Amniotic stem cell (primary cell): ENCODE measurements at places on chromosomes 13 and 19.

DNA sequence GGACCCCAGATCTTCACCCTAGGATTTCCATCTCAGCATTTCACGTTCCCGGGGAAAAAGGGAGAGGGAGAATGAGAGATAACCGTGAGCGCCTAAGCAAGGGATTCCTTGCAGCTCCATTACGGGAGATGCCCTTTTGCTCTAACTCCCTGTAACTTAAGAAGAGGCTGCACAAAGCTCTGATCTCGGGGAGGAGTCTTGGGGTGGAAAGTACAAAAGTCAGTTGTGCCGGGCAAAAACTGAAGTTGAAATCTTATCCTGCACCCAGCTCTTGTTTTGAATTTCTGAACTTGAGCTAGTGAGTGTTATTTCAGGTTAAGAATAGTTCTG, 256.4 kb upstream of the SOX21 start:
- DNase-seq = no peak

DNA sequence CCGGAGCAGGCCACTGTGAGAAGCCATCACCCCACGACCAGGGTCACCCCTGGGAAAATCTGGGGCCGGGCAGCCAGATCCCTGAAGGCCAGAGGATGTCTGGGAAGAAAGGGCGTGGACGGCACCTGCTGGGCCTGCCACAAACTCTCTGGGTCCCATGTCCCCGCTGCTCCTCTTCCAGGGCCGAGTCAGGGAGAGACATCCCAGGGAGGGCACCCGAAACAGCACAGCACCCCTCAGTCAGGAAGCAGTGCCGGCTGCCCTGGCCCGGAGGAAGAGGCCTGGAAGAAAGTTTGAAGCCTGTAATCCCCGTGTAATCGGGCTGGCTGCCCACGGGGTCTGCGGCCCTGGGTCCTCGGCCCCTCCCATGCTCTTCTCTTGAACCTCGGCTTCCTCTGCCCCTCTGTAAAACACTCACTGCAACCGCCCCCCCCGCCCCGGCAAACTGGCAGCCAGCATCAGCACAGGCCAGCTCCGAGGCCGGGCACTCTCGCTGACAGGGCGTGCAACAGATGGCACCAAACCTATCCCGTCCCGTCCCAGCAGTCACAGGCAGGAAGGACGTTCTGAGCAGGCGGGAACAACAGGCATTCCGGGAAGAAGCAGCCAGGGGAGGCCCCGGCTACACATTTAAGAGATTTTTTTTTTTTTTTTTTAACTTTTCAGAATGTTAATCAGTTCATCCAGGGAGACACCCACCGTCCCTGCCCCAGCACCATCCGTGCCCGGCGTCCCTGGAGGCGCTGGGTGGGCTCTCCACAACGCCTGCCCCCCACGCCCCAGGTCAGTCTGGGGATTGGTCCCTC, 1.5 kb downstream of the SBNO2 start:
- peak; percentile 18 for DNase-seq

DNA sequence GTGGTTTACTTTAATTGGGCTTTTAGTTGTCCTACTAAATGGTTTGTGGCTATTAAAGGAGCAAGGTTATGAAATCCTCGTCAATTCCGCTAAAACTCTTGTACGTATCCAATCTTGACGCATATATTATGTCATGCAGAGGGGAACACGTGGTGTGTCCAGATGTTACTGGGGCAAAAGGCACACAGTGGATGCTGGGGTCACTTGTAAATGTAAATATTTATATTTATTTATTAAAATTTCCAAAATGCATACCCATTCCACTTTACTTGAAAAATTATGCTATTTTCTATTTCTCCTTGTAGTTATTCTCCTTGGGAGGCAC, 36.7 kb upstream of the SLC46A3 start:
- no peak for DNase-seq

GRCh38 chr19:31500946-31501345, 151.7 kb upstream of the TSHZ3 start:
- no peak for DNase-seq

- DNase-seq = no peak
These were observed 177.5 kb downstream of the NDFIP2 start for GRCh38 chr13:79658333-79658975.

GRCh38 chr13:99040536-99041131, 62.8 kb upstream of the DOCK9 start:
- DNase-seq = no peak

DNA sequence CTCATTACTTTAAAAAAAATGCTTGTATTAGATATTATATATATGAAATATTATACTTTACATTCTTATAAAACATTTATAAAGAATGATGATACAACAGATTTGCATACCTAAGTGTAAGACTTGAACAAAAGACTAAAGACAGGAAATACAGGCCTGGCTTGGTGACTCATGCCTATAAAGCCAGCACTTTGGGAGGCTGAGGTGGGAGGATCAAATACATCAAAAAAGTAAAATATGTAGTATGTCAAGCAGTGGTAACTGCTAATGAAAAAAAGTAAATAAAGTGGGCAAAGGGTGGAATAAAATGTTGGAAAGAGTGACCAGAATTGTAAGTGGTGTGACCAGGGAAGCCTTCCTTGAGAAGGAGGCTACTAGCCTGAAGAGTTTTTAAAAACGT, 133.7 kb downstream of the GGACT start:
- no peak for DNase-seq

DNA sequence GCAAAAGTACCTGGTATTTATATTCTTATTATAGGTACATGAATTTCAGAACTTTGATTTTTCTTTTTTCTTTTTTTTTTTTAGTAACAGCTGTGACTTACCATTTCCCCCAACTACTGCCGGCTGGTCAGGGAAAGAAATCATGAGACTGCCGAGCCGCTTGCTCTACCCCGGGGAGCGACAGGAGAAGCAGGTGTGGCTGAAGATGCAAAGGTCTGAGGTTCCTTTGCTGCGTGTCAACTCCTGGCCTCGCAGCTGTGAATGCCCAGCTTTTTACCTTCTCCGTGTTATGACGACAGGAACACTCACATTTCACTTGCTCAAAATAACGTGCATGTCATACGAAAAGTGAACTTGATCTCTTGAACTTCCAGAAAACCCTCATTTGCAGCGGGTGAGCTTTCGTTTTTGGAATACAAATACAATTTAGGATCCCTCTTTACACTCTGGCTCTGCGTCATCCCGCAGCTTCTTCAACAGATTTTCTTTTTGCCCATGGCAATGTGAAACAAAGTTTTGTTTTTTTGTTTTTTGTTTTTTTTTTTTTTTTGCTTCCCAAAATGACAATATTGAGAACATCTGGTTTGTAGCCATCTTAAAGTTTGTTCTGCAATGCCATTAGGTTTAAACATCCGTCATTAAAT, 117.9 kb downstream of the EFNB2 start:
- no peak for DNase-seq

DNA sequence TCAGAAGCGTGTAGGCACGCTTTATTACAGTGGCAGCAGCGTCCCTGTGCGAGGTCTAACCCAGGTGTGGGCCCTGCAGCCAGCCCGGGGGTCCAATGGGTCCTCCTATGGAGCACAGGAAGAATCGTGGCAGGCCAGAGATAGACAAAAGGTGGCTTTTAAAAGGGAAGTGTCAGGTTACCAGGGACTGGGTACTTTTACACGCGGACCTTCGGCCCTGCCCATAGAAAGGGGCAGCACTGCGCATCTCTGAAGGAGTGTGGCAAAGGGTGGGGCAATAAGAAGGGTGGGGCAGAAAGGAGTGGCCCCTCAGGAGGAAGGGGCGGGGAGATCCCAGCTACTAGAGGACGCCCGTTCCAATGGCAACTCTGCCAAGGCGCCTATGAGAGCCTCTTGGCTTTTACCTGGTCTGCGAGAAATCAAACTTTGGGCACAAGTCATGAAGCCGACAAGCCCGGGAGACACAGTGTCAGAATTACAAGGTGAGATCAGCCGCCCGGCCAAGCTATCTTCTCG, 1419.8 kb downstream of the UQCRFS1 start:
- DNase-seq = no peak

DNA sequence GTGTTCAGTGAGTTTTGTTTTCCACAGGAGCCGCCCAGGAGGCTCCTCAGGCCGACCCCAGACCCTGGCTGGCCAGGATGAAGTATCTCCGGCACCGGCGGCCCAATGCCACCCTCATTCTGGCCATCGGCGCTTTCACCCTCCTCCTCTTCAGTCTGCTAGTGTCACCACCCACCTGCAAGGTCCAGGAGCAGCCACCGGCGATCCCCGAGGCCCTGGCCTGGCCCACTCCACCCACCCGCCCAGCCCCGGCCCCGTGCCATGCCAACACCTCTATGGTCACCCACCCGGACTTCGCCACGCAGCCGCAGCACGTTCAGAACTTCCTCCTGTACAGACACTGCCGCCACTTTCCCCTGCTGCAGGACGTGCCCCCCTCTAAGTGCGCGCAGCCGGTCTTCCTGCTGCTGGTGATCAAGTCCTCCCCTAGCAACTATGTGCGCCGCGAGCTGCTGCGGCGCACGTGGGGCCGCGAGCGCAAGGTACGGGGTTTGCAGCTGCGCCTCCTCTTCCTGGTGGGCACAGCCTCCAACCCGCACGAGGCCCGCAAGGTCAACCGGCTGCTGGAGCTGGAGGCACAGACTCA, 12.9 kb downstream of the B3GNT3 start:
- no peak for DNase-seq

DNA sequence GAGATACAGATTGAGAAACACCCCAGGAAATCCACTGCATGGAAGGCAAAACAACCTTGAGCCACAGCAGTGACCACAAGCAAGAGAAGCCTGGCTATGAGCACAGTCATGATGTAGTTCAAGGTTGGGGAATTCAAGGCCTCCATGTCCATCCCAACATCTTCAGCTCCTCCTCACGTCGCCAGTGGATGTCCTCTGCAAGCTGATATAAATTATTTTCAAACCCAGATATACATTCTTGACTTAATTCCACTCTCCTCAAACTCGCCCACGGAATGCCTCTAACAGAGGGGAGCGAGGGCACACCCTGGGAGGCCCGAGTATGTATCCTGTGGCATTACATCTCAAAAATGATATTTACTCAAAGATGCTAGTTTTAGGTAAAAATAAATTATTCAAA, 105.5 kb downstream of the SHISA2 start:
- DNase-seq = no peak

DNA sequence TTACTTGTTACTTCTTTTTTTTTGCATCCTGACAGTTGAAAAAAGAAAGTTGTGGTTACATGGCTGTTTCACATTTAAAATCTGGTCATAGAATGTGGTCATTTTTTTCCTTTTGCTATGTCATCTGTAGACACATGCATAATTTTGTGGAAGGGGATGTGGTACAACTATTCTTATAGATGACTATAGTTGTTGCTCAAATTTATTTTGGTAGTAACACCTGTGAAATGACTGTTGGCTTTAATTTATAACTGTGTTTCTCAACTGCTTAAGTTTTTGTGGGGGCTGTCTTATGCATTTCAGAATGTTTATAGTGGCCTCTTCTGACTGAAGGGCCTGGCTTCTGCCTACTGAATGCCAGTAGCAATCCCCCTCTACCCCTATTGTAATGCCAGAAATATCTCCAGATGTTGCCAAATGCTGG, 130.5 kb downstream of the PAN3 start:
- no peak for DNase-seq

GRCh38 chr13:60646620-60647019, 249.6 kb downstream of the TDRD3 start:
- DNase-seq = no peak

DNA sequence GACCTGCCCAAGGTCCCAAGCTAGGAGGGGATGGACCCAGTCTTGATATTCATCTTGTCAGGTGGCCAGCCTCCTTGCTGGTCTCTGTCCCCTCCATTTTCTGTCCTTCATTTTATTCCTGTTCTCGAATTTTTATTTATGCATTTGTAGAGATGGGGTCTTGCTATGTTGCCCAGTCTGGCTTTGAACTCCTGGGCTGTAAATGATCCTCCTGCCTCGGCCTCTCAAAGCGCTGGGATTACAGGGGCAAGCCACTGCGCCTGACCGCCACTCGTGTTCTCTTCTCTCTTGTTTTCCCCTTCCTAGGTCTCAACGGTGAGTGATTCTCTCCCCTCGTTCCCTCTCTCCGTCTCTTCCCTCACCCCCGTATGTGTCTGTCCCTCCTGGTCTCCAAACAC, 10.6 kb upstream of the TPRX2 start:
- no peak for DNase-seq

GRCh38 chr19:15829306-15829698, 13.8 kb upstream of the OR10H1 start:
- no peak for DNase-seq

DNA sequence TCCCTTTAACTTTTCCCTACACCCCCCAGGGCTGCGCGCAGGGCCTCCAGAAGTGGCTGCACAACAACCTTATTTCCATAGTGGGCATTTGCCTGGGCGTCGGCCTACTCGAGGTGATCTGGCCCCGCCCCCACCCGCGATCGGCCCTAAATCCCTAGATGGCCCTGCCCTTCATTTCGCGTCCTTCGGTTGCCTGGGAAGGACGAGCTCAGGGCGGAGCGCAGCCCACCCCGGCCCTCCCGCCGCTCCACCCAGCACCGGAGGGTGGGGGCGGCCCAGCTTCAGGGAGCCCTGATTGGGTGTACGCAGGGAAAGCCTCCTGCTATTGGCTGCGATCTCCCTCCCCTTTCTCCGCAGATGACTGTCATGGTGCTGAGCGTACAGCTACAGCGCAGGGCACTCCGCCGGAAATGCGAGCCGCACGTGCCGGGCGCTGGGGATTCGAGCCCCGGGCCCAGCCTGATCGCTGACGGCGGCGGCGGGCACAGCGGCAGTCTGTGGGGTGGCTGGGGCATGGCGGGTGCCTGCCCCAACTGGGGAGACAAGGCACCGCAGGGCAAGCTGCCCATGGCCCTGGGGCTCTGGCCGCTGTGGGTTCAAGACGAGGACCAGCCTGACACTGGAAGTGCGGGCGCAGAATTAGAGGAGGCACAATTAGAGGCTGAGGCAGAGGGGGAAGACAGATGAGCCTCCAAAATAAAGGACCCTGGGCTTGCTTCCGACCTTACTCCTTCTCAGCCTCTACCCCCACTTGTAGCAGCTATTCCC, 4.3 kb downstream of the CD37 start:
- no peak for DNase-seq

DNA sequence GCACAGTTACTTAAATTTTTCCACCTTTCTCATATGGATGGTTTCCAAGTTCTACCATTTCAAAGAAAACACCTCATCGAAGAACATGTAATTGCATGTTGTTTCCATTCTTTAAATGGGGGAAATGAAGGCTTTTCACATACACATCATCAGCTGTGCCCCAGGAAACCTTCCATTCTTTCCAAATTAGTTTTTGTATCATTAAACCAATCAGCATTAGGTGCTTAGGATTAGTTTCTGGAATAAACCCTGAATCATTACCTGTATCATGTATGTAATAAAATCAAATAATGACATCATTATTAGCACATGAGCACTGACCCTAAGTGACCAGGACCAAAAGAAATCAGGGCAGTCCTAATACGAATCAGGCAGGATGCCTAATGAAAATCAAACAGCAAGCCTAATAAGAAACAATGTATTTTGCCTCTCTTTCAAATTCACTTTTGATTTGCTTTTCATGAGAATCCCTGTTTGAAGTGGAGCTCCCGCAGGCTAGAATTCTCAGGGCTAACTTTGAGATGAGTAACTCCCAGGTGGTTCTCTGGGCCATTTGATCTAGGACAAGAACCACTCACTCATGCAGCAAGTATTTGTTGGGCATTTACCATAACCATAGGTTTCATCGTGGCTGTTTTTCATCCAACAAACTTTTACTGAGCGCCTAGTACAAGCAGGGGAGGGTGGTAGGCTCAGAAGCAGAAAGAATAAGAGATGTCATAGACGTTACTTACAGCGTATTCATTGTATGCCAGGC, 89.2 kb downstream of the MZT1 start:
- no peak for DNase-seq
